MG63 (cell line): ENCODE measurements at places on chromosomes 2 and 18.

- no peak for DNase-seq
Measured at GRCh38 chr2:205465791-205466190, 216.5 kb upstream of the NRP2 start.

DNA sequence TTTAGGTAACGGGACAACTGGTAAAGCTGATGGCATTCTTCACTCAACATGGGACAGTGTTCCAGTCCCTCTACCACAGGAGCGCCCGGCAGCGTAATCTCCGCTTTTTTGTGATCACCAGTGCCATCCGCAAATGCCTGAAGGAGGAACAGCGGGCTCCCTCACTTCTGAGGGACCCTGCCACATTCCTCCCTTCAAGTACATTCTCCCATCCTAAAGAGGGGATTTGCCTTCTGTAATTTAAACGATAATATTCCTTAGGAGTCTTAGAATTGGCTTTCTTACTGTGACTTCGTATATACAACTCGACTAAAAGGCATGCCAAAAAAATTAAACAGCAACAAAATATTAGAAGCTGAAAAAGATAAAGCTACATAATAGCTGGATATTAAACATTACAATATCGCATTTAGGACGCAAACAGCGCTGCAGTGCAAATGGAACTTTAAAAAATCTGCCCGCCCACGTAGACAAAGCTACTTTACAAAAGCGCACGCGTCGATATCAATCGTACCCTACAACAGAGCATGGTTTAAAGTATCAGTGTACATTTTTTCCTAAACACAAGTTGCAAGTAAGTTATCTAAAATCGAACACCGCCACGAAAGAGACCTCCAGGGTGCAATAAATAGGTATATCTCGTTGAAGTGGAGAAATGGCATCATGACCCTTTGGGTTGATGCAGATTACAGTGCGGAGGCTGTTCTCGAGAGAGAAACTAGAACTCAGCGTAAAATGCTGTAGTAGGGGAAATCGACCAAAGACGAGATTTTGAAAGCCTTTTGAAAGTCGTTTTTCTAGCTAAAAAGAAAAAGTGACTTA is 2.3 kb upstream of the VSNL1 start:
- DNase-seq, result no peak

- DNase-seq, result no peak
Measured at GRCh38 chr18:63848159-63848558, 39.3 kb upstream of the SERPINB2 start.

DNA sequence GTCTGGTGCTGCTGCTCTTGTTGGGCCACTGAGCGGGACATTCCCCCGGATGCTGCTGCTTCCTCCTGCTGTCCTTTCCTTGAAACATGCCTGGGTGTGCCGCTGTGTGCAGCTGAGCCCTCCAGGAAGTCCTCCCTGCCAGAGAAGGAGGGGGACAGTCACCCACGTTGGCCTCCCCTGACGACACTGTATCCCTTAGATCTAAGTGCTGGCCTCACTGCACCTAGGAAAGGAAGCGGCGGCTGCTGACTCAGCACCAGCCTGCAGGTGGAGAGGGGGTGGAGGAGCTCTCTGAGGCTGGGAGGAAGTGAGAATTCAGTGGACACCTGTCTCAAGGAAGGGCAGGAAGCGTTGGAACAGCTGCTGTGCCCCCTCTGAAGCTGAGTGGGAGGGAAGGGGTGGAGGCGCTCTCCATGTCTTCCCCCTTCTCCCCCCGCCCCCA is 239.8 kb downstream of the HAUS1 start:
- no peak for DNase-seq

DNA sequence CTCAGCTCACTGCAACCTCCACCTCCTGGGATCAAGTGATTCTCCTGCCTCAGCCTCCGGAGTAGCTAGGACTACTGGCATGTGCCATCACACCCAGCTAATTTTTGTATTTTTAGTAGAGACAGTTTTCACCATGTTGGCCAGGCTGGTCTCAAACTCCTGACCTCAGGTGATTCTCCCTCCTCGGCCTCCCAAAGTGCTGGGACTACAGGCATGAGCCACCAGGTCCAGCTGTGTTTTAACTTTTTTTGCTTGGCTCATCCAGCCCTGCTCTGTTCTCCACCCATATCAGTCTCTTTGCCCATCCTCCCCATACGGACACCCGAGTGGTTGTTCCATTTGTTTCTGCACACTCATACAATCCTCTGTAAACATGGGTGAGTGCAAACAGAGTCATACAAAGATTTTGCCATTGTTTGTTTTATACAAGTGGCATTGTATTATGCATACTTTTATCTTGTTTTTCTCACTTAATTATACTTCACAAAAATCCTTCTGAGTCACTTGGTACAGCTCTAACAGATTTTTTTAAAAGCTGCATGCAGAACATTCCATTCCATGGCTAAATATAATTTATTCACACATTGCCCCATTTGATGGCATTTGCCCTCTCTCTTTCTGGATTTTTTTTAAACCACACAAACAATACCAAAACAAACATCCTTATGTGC is 5.3 kb downstream of the APOB start:
- DNase-seq, result no peak

DNA sequence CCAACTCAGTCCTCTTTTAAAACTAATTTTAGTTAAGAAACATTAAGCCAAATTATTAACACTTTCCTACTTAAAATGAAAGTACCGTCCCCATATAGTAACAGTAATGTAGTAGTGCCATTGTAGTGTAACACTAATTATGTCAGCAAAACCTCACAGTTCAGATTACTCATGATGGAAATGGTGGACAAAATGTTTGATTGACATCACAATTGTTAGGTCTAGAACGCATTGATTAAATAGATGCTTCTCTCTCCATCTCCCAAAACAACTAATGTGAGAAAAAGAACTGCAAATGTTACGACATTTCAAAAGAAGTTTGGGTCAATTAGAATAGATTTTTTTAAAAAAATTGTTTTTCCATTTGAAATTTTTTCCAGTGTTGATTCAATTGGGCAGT is 1.2 kb upstream of the ATF2 start:
- no peak for DNase-seq

DNA sequence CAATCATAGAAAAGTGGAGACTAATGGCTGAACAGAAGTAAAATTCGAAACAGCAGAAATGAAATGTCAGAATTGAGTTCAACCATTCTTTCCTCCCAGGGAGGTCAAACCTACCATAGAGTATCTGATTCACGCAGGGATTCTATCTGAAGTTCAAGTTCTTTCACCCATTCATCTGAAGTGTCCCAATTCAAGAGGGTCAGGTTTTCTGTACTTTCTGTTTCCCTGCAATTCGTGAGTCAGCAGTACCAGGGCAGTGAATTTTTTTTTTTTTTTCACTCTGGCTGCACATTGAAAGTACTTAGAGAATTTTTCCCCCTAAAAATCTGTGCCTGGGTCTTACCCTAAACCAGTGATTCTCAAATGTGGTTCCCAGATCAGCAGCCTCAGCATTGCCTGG is 40.9 kb upstream of the CCDC88A start:
- no peak for DNase-seq

DNA sequence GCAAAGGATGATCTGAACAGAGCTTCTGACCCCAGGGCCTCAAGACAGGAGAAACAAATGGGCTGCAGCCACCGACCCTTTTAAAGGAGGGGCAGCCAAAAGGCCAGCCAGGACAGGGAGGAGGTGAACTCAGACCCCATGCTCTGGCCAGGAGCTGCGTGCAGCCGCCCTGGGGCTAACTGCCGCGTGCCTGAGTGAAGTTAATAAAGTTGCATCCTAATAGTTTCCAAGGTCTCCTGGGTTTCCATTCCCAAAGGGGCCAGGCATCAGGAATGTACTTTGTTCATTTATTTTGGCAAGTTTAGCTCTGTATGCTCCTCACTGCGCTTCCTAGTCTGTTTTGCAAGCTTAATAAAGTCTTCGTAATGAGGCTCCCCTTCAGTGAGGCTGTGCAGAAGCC is 60.7 kb downstream of the EN1 start:
- no peak for DNase-seq

- no peak for DNase-seq
Measured at GRCh38 chr2:179592167-179592936, 269.1 kb downstream of the ZNF385B start.
